ENCODE measurements at places on chromosomes 11 and 22.

GRCh38 chr22:30390974-30391691, 3.9 kb upstream of the RNF215 start:
- DNase-seq = peak; percentile 58

DNA sequence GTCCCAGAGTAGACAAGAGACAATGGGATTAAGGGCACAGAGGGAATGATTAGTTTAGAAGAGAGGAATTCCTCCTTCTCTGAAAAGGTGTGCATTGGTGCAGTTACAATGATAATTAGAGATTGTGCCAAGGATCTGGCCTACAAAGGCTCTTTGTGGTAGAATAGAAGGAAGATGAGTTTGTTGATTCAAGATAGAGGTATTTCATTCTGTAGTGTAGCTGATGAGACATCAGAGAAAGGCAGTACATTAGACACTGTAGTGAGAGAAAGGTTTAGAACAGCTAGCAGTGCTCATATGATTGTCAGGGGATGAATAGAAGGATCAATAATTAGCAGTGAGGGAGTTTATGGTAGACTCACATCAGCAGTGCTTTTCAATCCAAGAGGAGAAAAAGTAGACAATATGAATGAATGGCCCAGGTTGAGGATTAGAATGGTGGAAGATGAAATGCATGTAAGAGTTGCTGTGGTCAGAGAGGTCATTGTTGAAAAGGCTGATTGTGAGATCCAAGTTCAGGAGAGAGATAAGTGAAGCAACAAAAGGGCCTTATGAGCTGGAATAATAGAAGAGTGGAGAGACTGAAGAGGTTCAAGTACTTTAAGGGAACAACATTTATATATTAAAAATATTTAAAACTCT, 28.9 kb downstream of the SIK2 start:
- DNase-seq = no peak

- no peak for DNase-seq
Observed at GRCh38 chr11:64339754-64340408, at the start of gene CCDC88B. CCDC88B (plus strand) TSS chr11:64340204; CDS start chr11:64340267, 63 bp downstream.

DNA sequence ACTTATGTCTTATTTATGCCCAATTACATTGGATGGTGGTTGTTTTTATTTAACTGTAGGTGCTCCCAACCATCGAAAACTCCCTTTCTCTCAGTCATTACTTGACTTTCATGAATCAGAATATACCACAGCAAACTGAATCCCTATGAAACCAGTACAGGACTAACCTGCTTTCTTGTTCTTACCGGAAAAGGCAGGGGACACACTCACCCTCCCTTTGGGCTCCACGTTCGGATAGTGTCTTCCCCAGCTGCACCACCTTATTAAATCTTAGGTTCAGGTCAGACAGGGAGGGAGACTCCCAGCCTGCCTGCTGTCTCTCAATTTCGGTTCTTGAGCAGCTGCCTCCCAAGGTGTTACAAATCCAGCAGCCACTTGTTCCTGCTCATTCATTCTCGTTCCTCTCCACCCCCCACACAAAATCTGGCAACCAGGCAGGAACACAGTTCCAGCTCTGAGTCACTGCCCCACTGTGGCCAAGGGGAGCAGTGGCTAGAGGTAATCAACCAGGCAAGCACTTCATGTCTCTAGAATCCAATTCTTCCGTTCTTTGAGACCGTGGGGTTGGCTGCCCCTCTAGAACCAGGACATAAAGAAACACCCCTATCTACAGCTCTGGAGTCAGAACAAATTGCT, 133.0 kb downstream of the PLEKHA7 start:
- DNase-seq = peak; percentile 42

DNA sequence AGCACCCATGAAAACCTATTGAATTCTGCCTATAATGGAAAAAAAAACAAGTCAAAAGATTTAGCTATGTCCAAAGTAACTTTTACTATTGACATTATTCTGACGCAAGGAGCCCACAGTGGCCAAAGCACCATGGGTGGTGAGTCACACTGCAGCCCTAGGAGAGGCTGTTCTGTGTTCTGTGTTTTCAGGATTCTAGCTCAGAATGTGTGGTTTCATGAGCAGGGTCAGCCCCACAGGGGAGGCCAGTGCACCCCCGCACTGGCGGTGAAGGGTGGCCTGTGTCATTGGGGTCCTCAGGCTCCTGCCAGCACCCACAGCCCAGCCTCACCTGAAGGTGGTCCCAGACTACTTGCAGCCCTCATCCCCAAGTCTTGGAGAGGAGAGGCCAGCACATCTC, 112.2 kb downstream of the BRD1 start:
- DNase-seq = no peak

DNA sequence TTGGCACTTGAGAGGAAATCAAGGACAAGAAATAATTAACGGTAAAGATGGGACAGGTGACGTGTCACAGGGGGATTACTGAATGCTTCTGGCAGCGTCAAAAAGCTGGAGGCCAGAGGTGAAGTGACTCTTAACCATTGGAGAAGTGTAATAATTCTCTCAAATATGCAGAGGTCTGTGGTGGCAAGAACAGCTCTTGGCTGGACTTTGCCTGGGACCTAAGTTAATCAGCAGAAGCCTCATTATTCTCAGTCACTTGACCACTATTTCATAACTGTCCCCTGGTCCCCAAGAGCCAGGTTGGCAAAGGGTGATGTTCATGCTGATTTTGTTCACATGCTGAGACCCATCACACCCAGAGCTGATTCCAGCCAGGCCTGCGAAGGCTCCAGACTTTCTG, 72.9 kb downstream of the TIMP3 start:
- DNase-seq = no peak

DNA sequence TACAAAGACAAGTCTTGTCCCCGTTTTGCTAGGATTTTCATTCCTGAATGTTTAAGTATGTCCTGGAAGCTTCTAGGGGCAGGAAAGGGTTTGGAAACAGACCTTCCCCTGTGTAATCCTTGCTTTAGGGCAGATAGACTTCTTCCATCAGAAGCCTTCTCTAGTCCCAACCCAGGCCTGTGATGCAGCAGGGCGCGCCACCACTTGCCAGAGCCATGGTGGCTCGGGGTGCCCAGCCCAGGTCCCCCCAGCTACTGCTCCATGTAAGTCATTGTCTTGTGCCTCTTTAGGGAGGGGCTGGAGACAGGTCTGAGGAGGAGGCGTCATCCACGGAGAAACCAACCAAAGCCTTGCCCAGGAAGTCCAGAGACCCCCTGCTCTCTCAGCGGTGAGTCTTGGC, 4.3 kb downstream of the NOL12 start:
- DNase-seq = no peak

DNA sequence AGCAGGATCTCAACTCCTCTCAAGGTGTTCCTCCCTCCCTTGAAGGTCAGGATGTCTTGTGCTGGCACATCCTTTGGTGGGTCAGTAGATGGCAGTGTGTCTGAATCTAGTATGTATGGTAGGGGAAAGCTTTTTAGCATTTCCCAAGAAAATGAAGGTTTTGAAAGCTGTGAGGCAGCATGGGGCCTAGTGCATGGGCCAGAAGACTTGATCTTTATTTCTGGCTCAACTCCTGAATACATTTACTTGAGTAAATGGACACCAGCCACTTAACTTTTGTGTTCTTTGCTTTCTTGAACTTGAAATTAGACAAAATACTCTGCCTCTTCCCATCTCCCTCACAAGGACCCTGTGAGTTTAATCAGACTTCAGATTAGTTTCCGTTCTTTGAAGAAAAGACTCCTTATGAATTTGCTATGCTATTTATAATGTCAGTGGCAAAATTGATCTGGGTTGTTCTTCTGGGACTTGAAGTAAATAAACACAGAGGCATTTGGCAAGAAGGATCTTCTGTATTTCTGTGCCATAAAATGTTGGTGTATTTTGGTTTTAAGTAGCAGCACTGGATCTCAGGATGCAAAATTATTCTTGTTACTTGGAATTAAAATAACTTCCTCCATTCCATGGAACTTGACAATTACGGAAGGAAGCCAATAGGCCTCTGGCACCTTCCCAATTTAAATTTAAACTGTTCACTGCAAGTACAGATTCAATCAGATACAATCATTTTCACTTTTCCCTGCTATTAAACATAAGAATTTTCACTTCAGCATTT, 288.8 kb downstream of the CASP12 start:
- DNase-seq = peak; percentile 65

GRCh38 chr22:47788461-47788860, 1026.0 kb downstream of the TBC1D22A start:
- no peak for DNase-seq
